ENCODE measurements at places on chromosomes 4 and X.

GRCh38 chr4:111807576-111807975 is 337.7 kb upstream of the FAM241A start:
- DNase-seq = no peak

DNA sequence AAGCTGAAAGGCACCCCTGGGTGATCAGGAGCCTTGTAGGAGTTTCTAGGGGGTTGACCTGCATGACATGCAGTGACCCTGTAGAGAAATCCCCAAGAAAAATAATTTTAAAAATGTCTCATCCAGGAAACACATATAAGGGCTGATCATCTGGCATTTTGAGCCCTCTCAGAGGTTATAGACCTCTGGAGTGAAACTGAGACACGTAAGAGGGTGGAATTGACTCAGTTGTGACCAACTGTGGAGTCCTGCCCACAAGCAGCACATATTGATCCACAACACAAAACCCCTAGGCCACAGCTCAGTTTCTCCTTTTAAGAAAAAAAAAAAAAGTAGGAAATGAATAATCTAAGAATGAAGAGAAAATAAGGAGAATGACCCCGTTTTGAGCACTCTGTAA is 32.5 kb upstream of the MTMR8 start:
- no peak for DNase-seq

- DNase-seq = peak; percentile 67
Measured at GRCh38 chr4:7073526-7074390, 5.9 kb upstream of the GRPEL1 start.

- DNase-seq = peak; percentile 79
Measured at GRCh38 chr4:153345012-153345981, 809 bp downstream of the MND1 start.

DNA sequence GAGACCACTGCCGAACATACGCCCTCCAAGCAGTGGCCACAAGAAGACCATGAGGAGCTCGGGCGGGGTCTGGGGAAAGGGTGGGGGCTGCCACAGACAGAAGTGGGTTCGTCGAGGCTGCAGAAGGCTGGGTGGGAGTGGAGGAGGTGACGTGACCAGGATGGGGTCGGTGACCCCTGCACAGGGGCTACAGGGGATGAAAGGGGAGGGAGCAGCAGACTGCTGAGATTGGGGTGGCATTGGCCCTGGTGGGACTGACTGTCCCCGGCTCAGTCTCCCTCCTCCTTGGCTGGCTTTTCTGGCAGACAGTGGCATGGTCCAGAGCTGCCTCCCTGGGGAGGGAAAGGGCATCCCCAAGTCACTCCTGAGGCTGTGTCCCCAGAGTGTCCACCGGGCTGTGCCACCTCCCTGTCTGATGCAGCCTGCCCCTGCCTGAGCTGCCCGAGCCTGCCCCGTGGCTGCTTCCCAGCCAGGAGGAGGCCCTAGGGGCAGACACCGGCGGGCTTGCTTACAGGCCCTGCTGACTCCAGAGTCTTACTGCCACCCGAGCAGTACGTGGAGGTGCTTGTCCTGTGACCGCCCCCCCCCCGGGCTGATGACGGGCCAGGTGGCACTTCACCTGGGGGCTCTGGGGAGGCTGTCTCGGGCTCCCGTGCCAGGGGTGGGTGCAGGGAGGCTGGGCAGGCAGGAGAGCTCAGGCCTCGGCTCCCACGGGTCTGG is 7.2 kb downstream of the SH3BP2 start:
- no peak for DNase-seq

DNA sequence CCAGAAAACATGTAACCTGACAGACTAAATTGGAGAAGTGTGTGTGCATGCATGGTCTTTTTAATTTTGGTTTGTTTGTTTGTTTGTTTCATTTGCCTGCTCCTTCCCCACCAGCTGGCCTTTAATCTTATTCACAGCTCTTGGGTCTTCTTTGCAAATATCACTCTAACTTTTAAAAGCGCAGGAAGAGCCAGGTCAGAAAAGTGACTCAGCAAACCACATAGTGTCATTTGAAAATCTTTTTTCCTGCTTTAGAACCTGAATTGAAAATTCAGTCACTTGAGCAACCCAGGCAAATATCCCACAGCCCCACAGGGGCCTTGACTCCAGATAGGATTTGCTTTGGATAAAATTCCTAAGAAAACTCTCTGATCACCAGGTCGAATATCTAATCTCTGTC is 4.6 kb downstream of the TMEM255A start:
- no peak for DNase-seq

DNA sequence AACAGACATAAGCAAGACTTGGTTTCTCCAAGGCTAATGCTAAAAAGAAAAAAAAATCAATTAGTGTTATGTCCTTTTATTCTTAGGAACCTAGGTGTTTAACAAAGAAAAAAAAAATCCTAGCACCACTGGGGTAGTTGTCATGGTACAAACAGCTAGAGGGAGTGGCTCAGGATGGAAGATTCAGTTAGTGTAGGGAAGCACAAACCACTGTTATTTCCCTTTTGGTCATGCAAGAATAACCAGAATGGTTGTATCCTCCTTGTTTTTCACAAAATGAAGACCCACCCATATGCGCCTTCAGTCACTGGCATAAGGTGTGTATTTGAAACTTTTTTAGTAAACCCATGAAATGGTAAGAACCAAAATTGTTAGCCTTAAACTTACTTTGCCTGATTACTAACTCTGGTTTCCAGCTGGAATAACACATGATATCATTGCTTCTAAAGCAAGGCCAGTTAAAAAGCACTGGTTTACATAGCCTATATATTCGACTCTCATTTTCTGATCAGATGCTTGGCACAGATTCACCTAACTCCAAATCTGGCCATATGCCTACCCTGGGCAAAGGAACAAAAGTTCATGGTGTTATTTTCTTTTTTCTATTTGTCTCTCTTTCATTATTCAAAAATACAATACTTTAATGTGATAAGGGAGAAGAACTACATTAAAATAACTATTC is 132.6 kb downstream of the SCFD2 start:
- no peak for DNase-seq

DNA sequence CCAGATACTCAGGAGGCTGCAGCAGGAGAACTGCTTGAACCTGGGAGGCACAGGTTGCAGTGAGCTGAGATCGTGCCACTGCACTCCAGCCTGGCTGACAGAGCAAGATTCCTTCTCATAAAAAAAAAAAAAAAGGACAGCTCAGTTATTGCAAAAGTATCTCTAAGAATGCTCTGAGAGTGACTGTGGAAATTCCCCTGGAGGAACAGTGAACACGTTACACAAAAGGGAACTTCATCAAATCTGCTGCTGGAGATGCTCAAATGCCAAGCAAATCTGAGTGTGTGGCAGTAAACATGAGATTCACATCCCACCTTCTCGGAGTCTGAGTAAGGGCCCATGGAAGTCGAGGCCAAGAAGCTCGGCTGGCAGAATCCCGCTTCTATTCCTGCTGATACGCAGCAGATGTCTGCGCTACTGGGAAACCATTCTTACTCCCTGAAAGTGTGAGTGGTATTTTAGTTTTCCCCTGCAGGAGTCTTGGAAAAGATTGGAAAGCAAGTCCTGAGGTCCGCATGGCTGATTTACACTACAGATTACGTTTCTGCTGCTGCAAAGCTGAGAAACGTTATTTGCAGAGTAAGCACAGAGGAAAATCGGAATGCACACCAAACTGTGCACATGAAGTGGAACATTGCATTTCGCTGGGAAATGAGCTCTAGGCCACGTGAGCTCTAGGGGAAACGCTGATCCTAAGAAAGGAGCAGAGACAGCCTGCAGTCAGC is 162.9 kb downstream of the NSUN7 start:
- DNase-seq = no peak

DNA sequence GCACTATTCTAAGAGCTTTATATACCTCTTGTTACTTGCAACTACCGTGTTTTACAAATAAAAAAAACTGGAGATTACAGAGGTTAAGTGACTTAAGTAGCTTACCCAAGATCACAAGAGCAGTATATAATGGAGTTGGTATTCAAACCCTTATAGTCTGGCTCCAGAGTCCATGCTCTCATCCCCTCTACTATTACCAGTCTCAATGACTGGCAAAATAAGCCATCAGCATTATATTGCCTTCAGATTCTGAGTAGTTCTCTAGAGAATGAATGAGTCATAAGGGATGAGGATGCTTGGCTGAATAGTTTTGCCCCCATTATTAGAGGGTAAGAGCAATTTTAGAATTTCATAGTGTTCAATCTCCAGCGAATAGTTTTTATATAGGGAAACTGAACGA is 170.1 kb upstream of the ATOH1 start:
- DNase-seq = no peak

DNA sequence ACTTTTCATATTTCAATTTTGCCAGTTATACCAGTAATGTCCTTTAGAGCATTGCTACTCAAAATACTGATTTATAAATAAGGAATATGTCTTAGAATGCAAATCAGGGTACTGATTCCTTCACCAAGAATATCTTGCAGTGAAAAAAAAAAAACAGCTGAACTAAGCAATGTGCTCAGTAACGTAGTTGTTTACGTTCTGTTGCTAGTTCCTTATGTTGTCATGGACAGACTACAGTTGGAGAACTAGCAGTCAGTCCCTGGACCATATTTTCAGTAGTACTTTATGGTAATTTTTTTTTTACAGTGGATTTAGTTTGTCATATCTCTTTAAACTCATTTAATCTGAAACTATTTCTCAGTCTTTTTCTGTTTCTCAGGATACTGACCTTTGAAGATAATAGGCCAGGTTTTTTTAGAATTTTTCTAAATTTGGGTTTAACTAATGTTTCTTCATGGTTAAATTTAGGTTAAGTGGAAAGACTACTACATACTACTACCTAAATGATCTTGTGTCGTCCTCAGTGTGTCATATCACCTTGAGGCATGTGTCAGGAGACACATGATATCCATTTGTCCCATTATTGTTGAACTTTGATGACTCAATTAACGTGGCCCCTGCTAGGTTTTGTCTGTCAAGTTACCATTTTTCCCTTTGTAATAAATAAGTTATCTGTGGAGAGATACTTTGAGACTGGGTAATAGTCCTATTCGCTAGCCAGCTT is 21.0 kb downstream of the SMARCAD1 start:
- DNase-seq = no peak

DNA sequence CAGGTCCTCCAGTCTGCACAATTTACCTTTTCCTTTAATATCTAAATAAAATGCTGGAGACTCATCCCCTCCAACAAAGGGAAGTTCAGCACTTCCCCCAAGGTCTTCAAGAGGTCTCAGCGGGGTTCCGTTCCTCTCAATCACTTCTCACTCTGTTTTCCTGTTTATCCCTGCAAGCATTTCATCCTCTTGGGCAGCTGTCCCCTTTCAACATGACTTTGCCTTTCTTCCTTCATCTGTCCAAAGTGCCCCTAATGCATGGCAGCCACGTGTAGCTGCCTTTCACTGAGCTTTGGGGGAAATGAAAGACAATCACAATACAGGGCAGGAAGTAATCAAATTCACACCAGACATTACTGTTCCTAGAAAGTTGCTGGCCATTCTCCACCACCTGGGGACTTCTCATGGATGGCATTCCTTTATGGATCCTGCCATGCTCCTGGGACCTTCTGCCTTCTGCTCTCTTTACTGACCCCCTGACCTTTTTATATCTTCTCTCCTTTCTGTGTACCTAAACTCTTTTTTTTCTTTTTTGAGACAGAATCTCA is 79.7 kb upstream of the USP9X start:
- DNase-seq = no peak

DNA sequence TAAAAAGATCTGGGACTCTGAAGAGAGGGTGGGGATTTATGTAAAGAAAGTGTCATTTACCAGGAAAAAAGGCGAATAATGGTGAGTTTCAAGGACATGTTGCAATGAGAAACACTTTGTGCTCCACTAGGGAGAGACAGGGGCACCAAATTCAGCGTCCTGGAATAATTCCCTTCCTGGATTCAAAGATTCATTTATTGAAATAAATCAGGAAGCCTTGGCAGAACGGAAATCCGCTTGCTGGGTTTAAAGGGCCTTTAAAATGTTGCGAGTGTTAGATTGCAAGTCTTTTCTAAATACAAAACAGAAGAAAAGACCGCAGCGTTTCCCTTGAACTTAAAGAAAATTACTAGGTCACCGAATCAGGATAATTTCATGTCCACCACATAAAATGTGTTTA is 3.8 kb upstream of the ZIC3 start:
- no peak for DNase-seq

GRCh38 chrX:106177106-106177981 is 9.2 kb downstream of the PWWP3B start:
- DNase-seq = no peak

DNA sequence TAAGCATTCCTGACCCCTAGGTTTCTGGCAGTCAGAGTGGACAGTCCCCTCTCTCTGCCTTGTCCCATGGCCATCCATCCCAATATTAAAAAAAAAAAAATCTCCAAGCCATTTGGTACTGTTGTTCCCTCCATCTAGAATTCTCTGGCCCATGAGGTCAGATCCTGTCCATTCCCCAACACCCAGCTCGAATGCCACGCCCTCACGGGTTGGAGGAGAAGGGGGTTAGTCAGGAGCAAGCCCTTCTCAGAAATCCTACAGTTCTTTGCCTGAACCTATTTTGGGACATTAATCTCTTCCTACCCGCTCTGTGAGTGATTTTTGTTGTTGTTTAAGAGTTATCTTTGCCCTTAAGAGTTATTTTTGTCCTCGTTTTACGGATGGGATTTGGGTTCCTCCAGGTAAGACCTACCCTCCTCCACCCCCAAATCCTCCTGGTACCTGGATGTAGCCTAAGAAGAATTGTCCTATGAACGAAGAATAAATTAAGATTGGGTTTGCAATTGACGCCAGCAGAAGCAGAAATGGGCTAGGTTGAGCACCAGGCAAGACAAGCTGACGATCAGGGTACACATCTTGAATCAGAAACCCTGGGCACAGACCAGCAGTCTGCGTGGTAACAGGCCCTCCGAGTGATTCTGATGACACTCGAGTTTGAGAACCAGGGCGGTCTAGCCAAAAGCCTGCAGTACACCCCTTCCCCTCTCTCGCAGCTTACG is 977 bp downstream of the RNF175 start:
- no peak for DNase-seq
